Activated CD4-positive, alpha-beta T cell treated with anti-CD3 and anti-CD28 coated beads, Interleukin-2, amount 50 U/mL, for 24 hours (primary cell): ENCODE measurements at places on chromosomes 16 and 17.

DNA sequence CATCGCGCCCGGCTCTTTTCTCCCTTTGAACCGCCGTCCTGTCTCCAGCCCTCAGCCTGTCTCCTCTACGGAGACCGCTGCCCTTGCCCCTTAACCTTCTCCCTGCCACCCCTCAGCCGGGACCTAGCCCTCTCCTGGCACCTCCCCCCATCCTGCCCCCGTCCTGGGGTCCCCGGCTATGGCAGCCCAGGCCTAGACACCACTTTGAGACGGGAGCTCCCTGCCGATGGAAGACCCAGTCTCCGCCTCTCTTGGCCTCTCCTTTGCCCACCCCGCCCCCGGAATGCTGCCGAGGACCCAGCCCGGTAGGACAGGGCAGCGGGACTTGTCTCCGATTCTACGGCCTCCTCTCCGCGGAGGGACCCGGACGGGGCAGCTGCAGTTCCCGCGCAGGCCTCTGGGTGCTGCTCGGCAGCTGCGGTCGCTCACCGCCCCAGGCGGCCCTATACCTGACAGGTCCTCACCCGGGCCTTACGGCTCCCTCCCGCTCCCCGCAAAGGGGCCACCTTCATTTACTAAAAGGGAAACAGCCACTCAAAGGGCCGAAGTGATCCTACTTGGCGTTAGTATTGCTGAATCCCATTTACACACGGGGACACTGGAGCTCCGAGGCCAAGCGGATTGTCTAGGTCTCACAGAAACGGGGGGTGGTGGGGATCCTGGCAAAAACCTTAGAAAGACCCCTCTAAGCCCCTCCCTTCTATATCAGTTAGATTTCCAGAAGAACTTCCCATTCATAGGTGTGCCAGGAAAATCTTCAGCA lies 32.6 kb upstream of the TAC4 start:
- DNase-seq: peak; percentile 56

DNA sequence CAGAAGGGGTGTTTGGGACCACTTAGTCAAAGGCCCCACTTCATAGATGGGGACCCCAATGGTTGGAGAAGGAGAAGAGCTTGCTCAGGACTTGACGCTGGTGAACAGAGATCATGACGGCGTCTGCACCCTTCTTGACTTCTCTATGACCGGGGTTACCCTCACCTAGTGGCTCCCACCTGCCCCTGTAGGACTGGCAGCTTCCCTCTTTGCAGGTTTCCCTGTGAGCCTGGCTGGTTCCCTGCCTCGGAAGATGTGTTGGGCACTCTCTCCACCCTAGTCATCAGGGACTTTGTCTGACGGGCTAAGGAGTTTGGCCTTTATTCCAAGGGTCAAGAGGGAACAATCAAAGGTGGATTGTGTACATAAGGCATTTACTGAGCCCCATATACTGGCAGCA lies 22.7 kb downstream of the TBX4 start:
- no peak for DNase-seq

DNA sequence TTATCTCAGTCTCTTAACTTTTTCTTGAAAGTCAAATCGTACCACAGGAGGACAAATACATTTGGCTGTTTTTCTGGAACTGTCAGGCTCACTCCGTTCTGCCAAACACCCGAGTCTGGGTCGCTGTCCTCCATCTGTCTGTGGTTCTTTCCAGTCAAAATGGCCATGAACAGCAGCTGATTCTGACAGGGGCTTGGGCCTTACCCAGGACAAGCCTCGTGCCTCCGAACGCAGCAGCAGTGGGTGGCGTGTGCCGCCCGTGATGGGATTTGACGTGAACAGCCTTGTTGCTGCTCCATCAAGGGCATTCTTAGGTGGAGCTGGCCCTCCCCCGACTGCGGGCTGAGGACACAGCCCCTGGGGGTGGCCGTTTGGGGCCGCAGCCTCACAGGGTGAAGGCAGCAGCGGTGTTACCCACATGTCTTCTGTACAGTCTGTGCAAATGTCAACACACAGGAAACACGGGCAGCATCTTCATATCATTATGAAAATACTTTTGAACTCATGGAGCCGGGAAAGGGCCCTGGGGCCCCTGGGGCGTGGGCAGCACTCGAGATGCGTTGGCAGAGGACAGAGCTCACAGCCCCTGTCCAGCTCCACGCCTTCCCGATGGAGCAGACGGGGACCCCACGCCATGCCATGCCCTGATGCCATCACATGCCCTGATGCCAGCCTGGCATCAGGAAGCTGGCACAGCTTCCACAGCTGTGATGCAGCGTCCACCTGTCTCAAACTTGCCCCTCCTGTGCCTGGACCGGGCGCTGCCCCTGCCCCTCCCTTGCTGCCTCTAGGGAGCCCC lies 8.6 kb upstream of the ACSF3 start:
- no peak for DNase-seq

- DNase-seq: no peak
Observed at GRCh38 chr16:2001456-2002355, 7.9 kb downstream of the ZNF598 start.

DNA sequence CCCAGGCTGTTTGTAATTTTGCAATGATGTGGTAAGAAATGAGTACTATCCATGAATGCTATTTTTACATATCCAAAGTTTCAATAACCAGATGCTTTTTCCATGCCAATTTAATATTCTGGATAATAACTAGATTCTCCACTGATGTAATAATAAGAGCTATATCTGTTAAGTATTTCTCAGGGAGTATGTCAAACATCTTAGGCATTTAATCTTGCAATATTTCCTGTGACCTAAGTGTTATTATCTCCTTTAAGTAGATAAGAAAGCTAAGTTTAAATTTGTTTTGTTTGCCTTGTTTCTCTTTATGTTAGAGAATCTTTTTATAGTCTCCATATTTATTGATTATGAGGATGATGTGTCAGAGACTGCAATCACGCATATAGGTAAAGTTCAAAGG lies 32.3 kb upstream of the HS3ST3A1 start:
- no peak for DNase-seq
